SK-N-SH (cell line): ENCODE measurements at places on chromosomes 5 and 9. TPM values are rescaled to one million over a fixed set of nuclear protein-coding genes. Genes with fewer than 3 reads are reported as not detected.

DNA sequence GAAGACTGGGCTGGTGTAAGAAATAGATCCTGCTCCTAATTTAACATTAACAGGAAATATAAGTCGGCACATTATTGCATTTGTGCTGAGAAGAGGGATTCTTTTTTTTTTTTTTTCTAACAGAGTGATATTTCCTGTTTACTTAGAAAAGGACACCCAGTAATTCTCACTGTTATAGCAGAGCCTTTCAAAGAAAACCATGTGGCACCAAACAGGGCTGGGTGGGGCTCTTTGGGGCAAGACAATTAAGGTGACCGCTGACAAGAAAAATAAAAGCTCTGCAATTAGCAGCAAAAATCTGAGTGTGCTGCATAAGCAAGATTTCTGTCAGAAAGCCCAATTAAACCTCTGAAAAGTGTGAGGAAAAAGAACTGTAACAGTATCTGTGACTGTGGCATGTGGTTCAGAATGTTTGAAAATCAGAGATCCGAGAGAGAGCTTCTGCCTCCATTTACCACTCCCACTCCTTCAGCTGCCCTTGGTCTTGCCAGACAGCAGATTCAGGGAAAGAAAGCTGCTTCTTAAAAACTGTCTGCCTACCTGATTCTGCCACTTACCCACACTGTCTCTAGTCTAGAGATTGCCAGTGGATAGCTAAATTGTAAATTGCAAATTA is 77.1 kb upstream of the IQGAP2 start:
- no peak for DNase-seq

DNA sequence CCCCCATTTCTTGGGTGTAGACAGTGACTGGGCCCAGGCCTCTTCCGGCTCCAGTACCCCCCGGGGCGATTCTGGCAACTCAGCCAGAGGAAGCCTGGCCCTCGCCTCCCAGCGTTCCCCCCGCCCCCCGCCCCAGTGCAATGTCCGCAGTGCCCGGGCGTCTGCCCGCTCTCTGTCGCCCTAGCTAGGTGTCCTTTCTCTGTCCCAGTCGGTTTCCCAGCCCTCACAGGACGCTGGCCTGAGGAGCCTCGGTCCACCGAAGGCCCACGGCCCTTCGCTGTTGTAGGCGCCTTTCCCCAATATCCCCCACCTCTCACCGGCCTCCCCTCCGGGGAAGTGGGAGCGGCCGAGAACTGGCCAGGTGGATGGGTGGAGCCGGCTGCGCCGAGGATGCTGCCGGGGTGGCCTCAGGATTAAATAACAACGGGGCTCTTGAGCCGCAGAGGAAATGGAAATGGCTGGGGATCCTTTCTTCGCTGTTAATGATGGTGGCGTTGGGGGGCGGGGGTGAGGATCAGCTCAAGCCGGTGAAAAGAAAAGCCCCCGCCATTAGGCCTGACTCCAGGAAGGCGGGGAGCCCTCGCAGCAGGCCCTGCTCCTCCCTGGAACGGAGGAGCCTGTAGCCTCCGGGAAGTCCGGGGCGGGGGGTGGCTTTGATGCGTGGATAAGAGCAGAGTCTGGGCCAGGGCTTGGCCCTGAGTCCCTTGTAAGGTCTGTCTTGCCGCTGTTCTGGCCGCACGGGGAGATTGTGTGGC is 1.1 kb upstream of the SPRY4 start:
- peak; percentile 81 for DNase-seq

AIF1L gene
- polyA plus RNA-seq, result 0.26 and 0.50 TPM in 2 replicates

GABRP gene
- 0.03 and 0.08 TPM in 2 replicates for polyA plus RNA-seq

PLK2 gene
- 157 and 225 TPM in 2 replicates for polyA plus RNA-seq

GRCh38 chr9:134800791-134801339 is 79.7 kb upstream of the FCN2 start:
- no peak for DNase-seq

FST gene
- 157 and 162 TPM in 2 replicates for polyA plus RNA-seq

DNA sequence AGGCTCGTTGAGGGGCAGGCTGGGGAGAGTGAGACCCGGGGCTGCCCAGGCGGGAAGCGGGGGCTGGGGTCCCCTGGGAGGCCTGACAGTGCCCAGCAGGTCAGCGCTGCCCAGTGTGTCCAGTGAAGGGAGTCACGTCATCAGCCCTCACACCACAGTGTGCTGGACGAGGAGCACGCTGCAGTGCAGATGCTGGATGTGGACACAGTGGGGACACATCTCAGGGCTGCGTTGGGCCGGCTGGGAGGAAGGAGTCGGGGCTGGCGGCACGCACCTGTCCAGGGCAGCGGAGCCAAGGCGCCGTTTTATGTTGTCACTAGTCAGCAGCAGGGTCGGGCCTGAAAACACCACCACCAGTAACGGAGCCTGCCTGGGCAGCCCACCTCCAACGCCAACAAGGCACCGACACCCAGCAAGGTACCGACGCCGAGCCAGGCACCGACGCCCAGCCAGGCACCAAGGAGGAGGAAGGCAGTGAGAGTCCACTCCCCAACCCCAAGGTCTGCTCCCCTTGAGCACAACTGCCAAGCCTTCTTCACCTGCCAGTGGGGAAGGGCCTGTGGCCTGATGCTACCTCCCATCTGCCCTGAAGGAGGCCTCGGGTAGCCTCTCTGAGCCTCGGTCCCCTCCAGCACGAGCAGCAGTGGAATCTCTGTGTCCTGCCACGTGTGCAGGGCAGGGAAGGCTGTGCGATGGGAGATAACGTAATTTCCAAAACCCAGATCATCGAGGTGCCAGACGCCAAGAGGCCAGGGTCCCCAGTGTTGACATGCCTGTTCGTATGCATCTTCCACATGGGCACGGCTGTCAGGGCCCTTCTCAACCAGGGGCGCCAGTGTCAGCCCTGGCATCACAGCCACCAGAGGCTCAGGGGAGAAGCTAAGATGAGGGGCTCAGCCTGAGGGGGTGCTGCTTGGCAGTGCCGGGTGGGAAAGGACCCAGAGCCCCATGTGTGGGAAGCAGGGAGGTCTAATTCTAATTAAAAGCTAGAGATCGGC is 21.9 kb upstream of the NSMF start:
- no peak for DNase-seq

GRCh38 chr9:110391826-110392485 is 54.3 kb upstream of the TXNDC8 start:
- no peak for DNase-seq

UTP15 gene
- polyA plus RNA-seq, result 10.2 and 12.6 TPM in 2 replicates

DNA sequence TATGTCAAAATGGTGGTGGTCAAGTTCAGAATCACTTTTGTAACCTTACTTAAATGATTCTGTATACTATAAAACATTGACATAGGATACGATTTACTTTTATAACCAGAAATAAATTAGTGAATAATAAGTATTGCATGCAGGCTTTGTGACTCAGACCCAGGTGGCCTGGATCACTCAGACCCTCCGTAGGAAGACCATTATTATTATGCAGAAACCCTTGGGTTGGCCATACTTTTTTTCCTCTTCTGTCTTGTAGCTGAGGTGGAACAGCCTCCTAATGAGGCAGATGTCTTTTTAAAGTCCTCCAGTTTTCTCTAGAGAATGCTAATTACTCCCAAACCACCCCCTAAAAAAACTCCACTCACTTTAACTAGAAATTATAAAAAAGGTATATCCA is 121.9 kb downstream of the LPAR1 start:
- no peak for DNase-seq

DNA sequence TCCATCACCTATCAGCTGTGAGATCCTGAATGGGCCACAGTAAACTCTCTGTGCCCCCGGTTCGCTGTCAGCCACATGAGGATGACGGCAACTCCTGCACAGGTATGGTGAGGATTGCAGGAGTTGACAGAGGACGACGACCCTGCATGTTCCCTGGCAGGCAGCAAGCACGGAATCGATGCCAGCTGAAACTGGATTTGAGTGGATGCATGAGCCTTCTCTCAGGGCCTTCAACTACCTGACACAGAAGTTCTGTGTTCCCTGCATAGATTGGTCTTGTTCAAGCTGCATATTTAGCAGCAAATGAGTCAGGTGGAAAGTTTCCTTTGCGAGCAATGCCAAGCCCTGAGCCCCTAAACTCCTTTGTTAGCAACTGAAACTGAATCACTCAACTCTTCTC is 69.6 kb upstream of the PTCH1 start:
- no peak for DNase-seq

- DNase-seq, result no peak
These were observed 117.5 kb upstream of the MTAP start for GRCh38 chr9:21684831-21685362.

DNA sequence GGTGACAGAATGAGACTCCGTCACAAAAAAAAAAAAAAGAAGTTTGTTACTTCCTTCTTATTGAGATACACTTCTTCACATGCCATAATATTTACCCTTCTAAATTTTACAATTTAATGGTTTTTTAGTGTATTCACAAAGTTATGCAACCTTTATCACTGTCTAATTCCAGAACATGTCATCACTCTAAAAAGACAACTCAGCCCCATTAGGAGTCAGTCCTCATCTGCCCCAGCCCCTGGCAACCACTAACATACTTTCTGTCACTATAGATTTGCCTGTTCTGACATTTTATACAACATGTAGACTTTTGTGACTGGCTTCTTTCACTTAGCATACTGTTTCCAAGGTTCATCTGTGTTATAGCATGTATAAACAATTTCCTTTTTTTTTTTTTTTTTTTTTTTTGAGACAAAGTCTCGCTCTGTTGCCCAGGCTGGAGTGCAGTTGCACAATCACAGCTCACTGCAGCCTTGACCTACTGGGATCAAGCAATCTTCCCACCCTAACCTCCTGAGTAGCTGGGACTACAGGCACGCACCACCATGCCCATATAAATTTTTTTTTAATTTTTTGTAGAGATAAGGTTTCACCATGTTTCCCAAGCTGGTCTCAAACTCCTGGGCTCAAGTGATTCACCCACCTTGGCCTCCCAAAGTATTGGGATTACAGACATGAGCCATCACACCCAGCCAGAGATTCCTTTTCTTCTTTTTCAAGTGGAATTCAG is 18.0 kb downstream of the AQP3 start:
- no peak for DNase-seq

GRCh38 chr5:92641031-92641962 is 939.7 kb downstream of the NR2F1-AS1 start:
- peak; percentile 50 for DNase-seq

ANKRD31 gene
- polyA plus RNA-seq, result 0.05 and 0.06 TPM in 2 replicates

- DNase-seq, result no peak
These were observed 206.4 kb downstream of the PAPPA start for GRCh38 chr9:116360016-116360415.

DNA sequence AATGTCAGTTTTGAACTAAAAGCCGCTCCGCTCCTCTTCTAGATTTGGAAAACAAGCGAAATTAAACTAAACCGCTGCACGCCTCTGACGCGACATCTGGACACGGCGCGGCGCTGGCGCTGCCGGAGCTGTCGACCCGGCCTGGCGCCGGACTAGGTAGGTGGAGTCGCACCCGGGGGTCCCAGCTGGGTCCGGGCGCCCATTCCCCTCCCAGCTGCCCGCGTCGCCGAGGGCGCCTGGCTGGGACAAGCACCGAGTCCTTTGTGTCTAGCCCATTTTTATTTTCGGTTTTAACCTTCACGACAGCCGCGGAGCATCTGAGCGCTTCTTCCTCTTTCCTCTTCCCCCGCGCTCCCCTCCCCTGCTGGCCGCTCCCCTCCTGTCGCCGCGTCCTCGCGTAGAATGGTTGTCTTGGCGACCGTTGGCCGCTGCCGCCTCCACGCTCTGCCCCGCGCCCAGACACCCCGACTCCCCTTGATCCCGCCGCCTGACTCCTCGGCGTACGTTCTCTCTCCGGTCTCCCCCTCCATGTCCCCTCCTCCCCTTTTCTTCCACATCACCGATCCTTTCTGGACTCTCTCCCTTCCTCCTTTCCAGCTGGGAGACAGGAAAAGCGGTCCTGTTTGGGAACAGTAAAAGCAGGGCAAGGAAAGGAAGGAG is 545 bp downstream of the CDKN2B-AS1 start:
- DNase-seq, result peak; percentile 79

CCDC187 gene
- polyA plus RNA-seq, result not detected in 2 replicates

GRCh38 chr5:107337281-107337680 is 333.5 kb downstream of the EFNA5 start:
- no peak for DNase-seq

DNA sequence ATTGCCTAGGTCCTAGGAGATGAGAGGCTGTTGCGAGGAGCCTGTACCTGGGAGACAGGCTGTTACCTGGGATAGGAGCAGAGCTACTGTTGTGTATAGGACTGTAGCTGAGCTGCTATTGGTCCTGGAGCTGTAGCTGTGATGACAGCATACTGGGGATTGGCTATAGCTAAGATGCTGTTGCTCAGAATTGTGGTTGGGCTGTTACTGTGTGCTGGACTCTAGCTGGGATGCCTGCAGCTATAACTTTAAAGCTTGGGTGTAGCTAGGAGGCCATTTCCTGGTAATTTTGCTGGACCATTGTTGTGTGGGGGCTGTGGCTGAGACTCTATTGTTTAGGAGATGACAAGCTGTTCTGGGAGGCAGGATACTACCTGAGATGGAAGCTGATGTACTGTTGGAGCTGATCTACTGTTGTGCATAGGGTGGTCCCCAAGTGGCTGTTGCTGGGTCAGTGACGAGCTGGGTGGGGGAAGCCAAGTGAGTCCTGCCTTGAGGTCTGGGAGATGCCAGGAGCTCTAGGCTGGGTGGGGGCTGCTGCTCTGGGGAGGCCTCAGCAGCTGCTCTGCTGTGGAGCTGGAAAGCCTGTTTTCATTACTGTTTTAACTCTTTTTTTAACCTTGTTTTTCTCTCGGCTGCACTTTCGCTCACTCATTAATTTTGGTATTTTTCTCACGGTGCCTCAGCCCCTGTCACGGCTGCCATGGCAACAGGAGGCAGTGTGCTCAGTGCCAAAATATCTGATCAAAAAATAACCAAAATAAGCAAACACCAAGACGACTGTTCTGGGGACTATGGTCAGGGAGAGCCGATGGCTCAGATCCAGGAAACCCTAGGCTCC is 3.0 kb upstream of the PCDH1 start:
- peak; percentile 45 for DNase-seq

- DNase-seq, result no peak
These were observed 119.4 kb downstream of the GAS1 start for GRCh38 chr9:86827893-86828292.

DNA sequence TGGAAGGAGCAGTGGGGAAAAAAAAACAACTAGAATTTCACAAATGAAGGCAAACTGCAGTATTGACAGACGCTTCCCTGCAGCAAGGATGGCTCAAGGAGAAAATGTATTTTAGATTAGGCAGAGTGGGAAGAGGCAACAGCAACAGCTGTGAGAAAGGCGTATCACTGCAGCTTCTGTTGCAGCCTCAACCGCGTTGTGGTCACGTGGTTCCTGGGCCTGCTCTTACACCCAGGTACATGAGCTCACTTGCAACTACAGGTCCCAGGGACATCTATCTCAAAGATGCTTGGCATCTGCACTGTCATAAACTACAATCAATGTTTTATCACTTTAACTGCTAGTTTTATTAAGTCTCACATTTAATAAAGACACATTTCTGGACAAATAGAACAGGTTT is 36.0 kb upstream of the GOLM1 start:
- no peak for DNase-seq
